Left renal pelvis (tissue), 4 donors: ENCODE measurements at places on chromosomes 1 and 21. TPM values are rescaled to one million over a fixed set of nuclear protein-coding genes. Genes with fewer than 3 reads are reported as not detected.
A peak's percentile ranks its signal among the peaks of the same experiment; 100 is the strongest.

DNA sequence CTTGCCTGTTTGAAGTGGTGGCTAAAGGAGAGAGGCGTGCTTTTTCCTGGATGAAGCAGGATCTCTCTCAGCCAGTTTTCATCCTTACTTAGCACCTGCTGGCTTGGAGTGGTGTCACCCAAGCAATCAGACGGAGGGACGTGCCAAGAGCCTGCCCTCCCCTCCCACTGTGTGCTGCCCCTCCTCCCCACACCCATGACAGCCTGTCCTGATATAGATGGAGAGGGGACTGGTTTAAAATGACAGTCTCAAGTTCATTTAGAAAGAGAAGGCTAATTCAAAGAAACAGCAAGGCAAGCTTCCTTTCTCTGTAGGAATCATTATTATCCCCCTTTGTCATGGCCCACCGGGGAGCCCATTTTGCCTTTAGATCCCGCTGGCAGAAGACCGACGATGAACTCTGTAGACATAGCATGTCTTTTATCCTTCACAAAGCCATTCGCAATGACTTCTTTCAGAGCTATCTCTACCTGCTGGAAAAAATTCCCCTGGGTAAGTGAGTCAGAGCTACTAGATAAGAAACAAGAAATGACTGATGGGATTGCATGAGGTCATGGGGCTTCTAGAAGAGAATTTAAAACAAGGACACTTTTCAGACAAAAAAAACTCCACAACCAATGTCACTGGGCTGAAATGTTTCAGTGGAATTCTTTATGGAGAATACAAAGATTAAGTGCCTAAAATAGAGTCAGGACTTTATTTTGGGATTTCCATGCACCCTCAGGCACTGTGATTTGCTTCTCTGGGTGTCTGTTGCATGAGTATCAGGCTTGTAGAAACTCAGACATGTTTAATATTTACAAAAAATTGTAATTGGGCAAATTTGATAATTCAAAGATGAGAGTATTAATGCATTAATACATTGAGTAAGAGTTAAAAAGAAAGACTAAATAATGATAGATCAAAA lies at the start of gene NTMT2:
TSS of gene NTMT2 (plus strand) at position 190 of the 907 bp plus-strand sequence. CDS start at position 339, 149 bp downstream.
- no peak for DNase-seq

DNA sequence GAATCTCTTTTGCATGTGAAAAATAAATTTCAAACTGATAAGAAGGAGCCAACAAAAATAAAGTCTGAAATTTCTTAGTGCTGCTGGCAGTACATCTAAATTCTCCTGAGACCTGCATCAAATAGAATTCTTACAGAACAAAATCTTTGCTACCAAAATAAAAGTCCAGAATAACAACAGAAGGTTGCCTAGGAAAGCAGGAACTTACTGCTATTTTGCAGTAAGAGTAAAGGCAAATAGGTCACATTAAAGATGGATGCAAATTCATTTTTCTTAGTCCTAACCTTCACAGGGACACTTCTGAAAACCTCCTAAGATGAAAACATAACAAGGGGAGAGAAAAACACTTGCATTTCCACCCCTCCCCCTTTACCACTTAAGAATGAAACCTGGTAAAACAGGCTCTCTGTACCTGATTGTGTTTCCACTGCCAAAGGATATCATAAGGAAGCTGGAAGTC lies 59.0 kb downstream of the RUSC1 start:
- peak; percentile 42 for DNase-seq

- DNase-seq = no peak
Measured at GRCh38 chr1:41461790-41462679, 22.4 kb downstream of the EDN2 start.

DNA sequence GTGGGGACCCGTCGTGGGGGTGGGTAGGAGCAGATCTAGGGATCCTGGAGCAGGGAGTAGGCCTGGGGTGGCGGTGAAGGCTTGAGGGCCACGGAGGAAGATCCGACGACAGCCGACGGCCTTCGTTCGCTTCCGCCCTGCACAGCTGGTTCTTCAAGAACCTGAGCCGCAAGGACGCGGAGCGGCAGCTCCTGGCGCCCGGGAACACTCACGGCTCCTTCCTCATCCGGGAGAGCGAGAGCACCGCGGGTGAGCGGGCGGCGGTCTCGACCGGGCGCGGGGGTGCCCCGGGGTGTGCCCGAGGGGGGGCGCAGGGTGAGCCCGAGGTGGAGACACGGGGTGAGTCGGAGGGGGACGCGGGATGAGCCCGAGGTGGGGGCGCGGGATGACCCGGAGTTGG lies 16.5 kb upstream of the HDAC1 start:
- no peak for DNase-seq

DNA sequence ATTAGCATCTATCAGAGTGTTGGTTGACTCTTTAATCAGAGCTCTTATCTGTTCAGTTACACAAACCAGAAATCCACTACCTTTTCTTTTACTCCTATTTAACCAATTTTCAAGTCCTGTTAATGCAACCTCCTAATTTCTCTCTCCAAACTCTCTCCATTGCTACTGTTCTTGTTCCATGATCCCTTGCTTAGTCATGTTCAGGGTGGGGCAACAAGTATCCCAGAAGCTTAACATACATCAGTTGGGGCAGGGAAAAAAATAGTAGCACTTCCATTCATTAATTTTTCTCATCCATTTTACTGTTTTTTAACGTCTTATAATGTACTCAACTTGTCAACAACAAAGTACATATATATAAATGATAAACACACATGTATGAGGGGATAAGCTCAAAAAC lies 111.2 kb upstream of the LBR start:
- DNase-seq = no peak

- no peak for DNase-seq
Measured at GRCh38 chr21:34743831-34744230, 75.0 kb downstream of the CLIC6 start.

The FNBP1L gene
- polyA plus RNA-seq = 56.6 TPM

The RGSL1 gene
- not detected for polyA plus RNA-seq

The CD34 gene
- polyA plus RNA-seq = 83.0 TPM

The PAQR6 gene
- 6.8 TPM for polyA plus RNA-seq

GRCh38 chr1:223674119-223674890 lies 8.8 kb upstream of the CAPN8 start:
- no peak for DNase-seq

DNA sequence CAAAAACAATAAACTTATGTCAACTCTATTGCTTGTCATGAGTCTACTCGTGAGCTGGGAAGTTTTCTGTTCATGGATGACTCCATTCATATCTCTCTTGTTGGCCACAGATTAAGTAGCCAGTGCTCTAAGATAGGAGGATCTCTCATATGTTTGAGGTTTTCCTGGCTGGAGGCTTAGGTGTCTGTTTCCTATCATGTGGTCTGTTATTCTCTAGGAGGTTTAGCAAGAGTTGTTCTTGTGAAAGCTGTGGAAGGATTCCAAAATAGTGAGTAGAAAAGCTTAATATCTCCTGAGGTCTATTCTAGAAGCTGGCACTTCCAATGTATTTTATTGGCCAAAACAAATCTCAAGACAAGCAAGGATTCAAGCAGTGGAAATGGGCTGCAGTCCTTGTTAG lies 5.8 kb upstream of the KRTAP20-2 start:
- no peak for DNase-seq

GRCh38 chr1:185719021-185719420 lies 15.2 kb upstream of the HMCN1 start:
- DNase-seq = no peak

DNA sequence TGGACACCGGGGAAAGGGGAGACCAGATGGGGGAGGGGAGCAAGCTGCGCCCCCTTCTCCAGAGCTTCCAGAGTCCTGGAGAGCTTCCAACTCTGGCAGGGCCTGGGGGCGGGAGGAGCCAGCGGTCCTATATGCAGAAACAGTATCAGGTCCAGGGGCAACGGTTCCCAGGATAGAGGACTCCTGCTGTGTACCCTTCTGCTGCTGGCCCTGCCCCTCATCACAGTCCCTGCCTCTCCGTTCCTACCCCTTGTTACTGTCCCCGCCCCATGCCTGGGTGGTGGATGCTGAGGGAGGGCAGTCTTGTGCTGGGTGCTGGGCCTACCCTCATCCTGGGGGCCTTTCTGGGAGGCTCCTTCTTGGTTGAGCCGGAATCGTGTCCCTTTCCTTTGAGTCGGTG lies 19.2 kb upstream of the PEX10 start:
- no peak for DNase-seq

GRCh38 chr1:151953409-151954094 lies 40.1 kb downstream of the S100A10 start:
- no peak for DNase-seq

DNA sequence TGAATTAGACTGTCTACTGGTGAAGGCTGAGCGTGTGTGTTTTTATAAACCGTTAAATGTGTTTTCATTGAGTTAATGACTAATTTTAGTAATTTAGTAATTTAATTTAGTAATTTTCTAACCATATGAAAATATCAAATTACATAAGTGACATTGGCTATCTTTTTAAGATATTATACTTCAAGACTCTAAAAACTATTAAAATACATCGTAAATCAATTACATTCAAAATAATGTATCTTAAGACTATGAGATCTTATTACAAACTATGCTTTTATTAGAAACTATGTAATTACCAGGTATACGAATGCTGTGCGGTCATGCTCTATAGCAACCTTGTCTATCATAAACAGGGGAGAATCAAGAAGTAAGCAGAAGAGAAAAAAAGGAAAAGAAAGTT lies 21.6 kb downstream of the MAP3K21 start:
- no peak for DNase-seq

The FCRL2 gene
- not detected for polyA plus RNA-seq

GRCh38 chr1:189550498-189550897 lies 927.2 kb downstream of the BRINP3 start:
- DNase-seq = no peak

The PLPPR4 gene
- polyA plus RNA-seq = 2.5 TPM

GRCh38 chr21:41848533-41848932 lies 30.6 kb downstream of the PRDM15 start:
- no peak for DNase-seq

- no peak for DNase-seq
Measured at GRCh38 chr1:11784256-11784992, 21.3 kb downstream of the MTHFR start.

The RBP7 gene
- 17.0 TPM for polyA plus RNA-seq

The CYP4Z1 gene
- polyA plus RNA-seq = 0.44 TPM
